SK-N-SH (cell line): ENCODE measurements at places on chromosomes 11 and 22. TPM values are rescaled to one million over a fixed set of nuclear protein-coding genes. Genes with fewer than 3 reads are reported as not detected.

DNA sequence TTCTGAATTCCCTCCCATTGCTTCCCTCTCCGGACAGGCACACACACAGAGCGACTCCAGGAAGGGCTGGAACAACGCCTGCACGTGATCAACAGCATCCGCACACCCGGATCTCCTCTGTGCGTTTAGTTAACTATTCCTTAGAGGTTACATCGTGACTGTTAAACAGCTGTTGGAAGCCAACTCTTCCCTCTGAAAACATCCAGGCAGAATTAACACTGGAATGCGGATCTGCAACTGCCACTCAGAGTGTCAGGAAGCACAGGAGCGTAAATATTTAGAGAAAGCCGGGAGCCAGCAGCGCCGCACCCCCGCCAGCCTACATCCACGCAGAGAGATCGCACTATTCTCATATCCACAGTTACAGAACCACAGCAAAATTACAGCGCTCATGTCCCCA lies 46.2 kb downstream of the SHANK2 start:
- DNase-seq = no peak

- no peak for DNase-seq
Observed at GRCh38 chr11:36713715-36714114, 115.7 kb upstream of the RAG2 start.

TRPM5 gene
- polyA plus RNA-seq = not detected in 2 replicates

GRCh38 chr11:5690216-5690615 lies 626 bp downstream of the TRIM22 start:
- no peak for DNase-seq

- DNase-seq = no peak
Observed at GRCh38 chr11:27107548-27107947, 66.9 kb downstream of the BBOX1 start.

GRCh38 chr22:18156878-18157713 lies 7.1 kb downstream of the USP18 start:
- peak; percentile 83 for DNase-seq

KCNA4 gene
- not detected in 2 replicates for polyA plus RNA-seq

GRCh38 chr11:128338811-128339210 lies 248.5 kb downstream of the ETS1 start:
- DNase-seq = no peak

SLC22A9 gene
- polyA plus RNA-seq = not detected in 2 replicates

DNA sequence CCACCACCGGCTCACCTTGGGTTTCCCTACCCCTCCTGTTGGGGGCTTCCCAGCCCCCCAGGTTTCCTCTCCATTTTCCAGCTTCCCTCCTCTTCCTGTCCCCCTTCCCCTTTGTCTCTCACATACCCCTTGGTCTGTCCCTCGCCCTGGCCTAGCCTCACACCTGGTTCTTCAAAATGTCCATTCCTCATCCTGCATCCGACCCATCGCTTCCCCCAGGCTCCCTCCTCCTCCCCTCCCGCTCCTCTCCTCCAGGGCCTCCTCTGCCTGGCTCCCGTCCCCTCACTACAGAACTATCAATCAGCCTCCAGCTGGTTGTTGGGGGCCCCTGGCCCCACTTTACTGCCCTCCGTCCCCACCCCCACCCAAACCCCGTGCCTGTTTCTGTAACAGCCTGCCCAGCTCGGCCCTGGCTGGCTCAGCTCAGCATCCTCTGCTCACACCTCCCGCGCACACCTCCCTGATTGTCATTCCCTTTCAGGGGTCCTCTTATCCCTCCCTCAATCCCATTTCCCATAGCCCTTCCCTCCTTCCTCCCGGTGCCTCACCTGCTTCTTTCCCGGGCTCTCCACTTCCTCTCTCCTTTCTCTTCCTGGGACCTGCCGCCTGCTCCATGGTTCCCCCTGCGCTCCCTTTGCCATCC lies 1.2 kb downstream of the CNIH2 start:
- peak; percentile 48 for DNase-seq

DNA sequence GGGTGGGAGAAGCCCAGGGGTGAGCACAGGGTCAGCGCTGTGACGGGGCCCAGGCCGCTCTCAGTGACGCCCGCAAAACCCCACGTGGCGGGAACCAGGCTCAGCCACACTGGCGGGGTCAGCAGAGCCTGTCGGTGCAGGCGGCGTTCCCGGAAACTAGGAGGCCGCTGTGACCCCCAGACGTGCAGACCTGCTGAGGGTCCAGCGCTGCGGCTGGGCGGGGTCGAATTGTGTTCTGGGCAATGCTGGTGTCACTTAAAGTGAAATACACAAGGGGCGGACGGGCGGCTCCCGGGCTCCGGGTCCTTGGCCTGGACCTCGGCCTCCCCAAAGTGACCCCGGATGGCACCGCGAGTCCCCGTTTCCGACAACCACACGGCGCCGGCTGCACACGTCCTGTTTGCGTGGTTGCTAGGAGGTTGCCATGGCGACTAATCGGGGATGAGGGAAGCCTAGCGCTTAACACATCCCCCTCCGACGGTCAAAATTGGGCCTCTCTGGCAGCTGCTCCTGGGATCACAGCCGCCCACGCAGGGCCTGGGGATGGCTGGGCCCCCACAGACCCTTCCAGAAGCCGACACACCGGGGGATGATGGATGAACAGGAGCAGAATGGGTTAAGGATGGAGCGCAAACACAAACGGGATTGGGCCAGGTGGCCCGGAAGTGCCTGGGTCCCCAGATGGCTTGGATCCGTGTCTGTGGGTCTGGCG lies 81.7 kb upstream of the PRR5 start:
- DNase-seq = peak; percentile 75

DNA sequence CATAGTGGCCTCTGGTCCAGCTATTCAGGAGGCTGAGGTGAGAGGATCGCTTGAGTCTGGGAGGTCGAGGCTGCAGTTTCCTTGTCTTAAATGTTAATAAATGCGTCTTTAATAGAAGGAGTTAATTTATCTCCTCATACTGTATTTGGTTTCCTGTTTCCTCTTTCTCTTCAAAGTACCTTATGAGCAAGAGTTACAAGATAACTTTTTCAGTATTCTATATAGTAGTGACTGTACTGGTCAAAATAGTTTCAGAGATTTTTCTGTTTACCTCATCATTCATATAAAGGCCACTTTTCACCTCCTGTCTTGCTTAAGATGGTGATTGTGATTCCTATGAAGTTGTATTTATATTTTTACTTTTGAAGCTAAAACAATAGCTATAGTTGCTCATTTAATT lies 50.9 kb downstream of the MCAM start:
- DNase-seq = no peak

- DNase-seq = no peak
Observed at GRCh38 chr11:66112041-66112491, 42.0 kb downstream of the PACS1 start.

GRCh38 chr11:2316963-2317244 lies 15.1 kb downstream of the TSPAN32 start:
- no peak for DNase-seq

GRIA4 gene
- 0.02 TPM in 1 of 2 replicates, not detected in the other for polyA plus RNA-seq

DNA sequence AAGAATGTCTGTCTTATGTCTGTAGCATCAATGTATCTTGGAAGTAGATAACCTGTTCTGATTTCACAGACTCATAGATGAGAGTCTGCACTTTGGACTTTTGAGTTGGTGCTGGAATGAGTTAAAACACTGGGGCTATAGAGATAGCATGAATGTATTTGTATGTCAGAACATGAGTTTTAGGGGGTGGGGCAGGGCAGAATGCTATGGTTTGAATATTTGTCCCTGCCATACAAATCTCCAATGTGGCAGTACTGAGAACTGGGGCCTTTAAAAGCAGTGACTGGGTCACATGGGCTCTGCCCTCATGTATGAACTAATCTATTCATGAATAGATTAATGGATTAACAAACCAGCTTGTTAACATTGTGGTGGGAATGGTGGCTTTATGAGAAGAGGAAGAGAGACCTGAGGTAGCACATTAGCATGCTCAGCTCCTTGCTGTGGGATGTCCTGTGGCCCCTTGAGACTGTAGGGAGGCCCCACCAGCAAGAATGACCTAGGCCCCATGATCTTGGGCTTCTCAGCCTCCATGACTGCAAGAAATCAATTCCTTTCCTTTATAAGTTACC lies 15.5 kb upstream of the OR52K1 start:
- DNase-seq = no peak

GRCh38 chr11:121721961-121722360 lies 269.2 kb upstream of the SORL1-AS1 start:
- DNase-seq = peak; percentile 6

GRCh38 chr11:17273668-17274282 lies 2.8 kb upstream of the NUCB2 start:
- DNase-seq = no peak

DNA sequence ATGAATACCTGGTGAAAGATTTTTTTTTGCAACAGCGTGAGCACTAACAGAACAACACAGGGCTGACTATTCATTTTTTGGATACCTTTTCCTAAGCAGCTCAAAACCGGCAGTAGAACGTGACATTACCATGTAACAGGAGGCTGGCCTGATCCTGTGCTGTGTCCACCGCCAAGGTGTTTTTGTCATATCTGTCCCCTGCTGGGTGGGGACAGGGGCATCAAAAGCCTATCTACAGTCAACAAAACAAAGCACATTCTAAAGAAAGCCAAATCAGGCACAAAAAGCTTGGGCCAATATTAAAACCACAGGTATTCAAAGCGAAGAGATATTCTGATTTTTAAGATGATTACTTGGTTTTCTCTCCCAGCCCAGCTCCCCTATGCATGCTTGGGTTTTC lies 151.2 kb downstream of the LRRC4C start:
- no peak for DNase-seq

KCNJ4 gene
- not detected in 2 replicates for polyA plus RNA-seq

DNA sequence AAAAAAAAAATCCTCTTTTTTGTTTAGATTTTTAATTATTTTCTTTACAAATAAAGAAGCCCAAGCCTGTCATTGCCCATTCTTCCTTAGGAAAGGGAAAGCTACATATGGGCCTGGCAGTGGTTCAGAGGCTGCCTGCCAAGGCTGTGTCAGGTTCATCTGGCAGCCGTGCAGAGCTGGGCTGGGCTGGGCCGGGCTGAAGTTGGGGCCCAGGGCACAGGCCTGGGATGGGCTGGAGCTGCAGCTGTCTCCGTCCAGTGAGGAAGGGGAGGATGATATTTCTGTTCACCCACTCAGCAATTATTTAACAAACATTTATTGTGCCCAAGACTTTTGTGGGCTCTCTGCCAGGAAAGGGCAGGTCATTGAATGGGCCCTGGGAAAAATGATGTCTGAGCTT lies 4.6 kb downstream of the PRR5L start:
- DNase-seq = no peak

DNA sequence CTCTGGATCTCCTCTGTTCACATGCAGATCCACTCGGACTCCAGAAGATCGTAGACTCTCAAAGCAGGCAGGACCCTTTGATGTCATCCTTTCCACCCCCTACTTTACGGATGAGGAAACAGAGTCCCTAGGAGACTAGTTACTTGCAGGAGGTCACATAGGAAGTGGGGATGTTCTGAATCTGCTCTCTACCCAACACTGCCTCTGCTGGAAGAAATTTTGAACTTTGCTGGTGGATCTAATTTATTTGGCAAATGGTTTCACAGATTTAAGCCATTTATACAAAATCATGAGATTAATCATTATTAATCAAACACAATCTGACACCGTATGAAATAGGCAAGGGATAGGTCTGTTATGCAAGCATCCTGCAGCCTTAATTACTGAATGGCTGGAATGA lies 55.0 kb upstream of the USP47 start:
- no peak for DNase-seq

POU2AF2 gene
- polyA plus RNA-seq = 0.06 and 0.15 TPM in 2 replicates

GRCh38 chr11:60124802-60125432 lies 36.5 kb downstream of the MS4A2 start:
- DNase-seq = no peak

OR52I1 gene
- polyA plus RNA-seq = not detected in 2 replicates

DNA sequence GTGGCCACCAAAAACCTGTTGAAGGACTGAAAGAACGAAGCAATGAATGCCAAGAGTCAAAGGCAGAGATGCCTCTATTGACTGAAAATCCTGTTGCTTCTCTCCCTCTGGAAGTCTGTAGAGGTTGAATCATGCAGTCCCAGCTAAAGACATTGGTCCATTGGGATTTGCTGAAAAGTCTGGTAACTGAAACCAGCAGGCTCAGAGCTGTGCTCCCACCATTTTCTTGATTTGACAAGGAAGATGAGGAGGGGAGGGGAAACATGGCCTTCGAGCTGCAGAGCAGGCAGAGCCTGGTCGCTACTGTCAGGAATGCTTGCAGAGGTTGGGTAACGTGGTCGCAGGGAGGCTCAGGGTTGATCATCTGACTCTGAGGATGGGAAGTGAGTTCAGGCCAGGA lies 72.8 kb upstream of the CSNK2A3 start:
- no peak for DNase-seq

- peak; percentile 99 for DNase-seq
Observed at GRCh38 chr11:406796-407650, 7.8 kb downstream of the SIGIRR start.

GRCh38 chr22:22547692-22548300 lies 11.3 kb downstream of the PRAME start:
- no peak for DNase-seq

DNA sequence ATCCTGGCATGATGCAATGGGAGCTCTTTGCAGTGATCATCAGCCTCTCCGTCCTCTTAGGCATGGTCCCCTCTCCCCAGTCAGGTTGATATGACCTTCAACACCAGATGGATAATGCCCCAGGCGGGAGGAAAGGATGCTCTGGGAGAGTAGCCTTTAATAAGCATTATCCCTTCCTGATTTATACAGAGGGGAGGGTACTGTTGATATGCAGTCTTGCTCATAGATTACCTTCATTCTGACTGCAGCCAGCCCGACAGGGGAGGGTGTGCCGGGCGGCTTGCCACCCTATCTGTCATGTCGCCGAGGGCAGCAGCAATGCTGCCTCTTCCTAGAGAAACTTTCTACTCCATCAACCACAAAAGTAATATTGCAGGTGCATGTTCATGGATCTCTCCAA lies 497.4 kb downstream of the OPCML start:
- DNase-seq = no peak

GRCh38 chr11:44536788-44537516 lies 28.5 kb upstream of the CD82 start:
- DNase-seq = peak; percentile 55

DNA sequence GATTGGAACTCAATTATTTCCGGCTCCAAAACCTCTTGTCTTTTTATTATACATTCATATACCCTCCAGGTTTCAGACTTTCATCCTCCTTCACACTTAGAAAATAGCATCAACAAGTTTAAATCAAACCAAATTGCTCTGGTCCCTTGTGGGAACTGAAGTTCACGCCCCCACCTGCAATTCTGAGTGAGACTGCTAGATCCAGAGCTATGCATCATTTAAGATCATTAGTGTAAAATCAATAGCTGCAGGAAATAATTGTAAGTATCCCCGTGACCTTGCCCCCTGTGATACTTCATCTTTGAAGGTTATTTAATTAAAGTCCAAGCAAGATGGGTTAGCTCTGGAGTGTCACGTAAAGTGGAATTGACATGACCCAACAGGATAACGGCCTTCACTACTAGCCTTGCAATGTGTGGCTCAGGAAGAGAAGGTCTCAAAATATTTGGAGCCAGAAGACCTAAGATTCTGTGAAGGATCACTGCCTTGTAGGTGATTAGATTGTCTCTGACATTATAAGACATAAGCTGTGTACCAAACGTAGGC lies 742.2 kb upstream of the LRRC4C start:
- DNase-seq = no peak
